ENCODE measurements at places on chromosomes 6 and 20. TPM values are rescaled to one million over a fixed set of nuclear protein-coding genes. Genes with fewer than 3 reads are reported as not detected.

- DNase-seq: no peak
- no peak overlapping the region for H3K27ac ChIP-seq
- no peaks in the 10 kb centered on the region for H3K4me1 ChIP-seq
- no peaks in the 10 kb centered on the region for H3K27me3 ChIP-seq
Observed at GRCh38 chr20:19683822-19684221, 74.2 kb upstream of the RIN2 start.

DNA sequence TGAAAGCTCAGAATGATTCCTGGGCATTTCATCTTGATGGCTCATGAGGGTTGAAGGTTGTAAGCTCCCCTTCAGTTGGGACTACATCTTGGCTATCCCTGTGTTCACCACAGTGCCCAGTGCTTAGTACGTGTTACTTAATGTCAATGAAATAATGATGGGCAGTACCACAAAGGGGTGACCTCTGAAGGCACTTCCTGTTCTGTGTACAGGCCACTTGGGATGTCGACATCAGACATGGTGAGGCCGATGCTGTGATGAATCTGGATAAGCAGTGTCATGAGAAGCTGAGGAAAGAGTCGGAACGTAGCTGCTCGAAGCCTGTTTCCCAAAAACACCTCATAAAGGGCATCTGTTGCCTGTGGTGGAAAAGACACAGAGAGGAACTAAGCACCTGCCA, 27.6 kb upstream of the RBL1 start:
- H3K4me1 ChIP-seq: no peaks in the 10 kb centered on the region
- no peak overlapping the region for H3K27ac ChIP-seq
- H3K36me3 ChIP-seq: no peaks in the 10 kb centered on the region

DNA sequence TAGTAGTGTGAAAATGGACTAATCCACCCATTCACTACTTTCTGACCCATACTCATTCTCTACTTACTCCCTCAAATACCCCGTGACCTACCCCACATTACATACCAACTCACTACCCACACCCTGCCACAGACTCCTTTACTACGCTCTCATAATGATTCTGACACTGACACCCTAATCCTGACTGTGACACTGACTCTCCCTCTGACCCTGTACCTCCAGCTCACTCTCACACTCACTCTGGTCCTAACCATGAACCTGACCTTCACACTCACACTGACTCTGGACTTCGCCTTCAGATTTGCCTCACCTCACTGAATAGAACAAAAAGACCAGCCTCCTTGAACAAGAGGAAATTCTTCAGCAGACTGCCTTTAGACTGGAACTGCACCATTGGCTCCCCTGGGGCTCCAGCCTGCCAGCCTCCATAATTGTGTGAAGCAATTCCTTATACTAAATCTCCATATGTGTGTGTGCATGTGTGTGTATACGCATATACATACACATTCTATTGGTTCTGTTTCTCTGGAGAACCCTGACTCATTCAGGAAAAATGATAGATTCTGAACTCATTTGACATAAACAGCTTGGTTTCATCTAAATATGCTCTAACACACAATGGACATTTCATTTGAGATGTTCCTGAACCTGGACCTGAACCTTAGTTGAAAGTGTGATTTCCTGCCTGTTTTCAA, 10.5 kb upstream of the ZNF343 start:
- H3K4me1 ChIP-seq: no peaks in the 10 kb centered on the region
- no peak overlapping the region for H3K4me3 ChIP-seq
- H3K36me3 ChIP-seq: no peaks in the 10 kb centered on the region

The SMOC2 gene
- total RNA-seq: 5.4 TPM

The TMEM239 gene
- total RNA-seq: 0.05 TPM

The VGLL2 gene
- total RNA-seq: not detected

- H3K4me3 ChIP-seq: no peak within 1 kb of the TSS
- H3K4me1 ChIP-seq: no peaks in the 10 kb centered on the region
- H3K27me3 ChIP-seq: peaks cover 7% of the 10 kb centered on the region
- H3K36me3 ChIP-seq: no peaks in the 10 kb centered on the region
- DNase-seq: no peak
Observed at GRCh38 chr6:32741031-32741960, at the start of gene HLA-DQA2. TSS of gene HLA-DQA2 (plus strand) at chr6:32741391. CDS start at chr6:32741444, 53 bp downstream.

The OXT gene
- total RNA-seq: 0.42 TPM
